ENCODE measurements at places on chromosomes 1 and 21.

DNA sequence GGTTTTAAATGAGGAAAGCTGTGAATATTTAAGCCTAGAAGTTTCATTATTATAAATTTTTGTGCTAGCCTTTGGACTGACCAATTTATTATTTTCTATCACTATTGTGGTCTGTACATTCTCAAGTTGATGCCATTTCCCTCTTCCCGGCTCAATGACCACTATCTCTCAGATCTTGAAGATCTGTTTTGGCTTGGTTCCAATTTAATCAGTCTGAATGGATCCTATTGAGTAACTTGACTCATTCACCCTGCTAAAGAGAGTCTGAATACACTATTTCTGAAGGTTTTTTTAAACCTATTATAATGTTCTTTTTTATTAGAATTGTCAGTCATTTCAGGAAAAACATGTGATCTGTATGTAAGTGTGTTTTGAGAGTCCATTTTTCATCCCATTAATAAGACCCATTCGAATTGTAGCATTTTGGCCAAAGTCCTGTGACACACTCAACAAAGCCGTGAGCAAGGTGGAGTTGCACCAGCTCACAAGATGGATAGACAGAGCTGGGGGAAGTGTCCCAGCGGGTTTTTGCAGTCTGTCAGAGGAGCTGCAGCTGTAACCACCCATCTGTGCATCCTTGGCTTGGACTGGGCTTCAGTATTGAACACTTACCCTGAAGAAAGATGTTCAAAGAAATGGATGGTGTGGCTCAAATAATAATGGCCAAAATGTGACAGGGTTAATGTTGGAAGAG, 145.6 kb downstream of the NFIA start:
- no peak for DNase-seq

- peak; percentile 51 for DNase-seq
Measured at GRCh38 chr1:31705080-31705866, 1.5 kb upstream of the COL16A1 start.

GRCh38 chr1:8378178-8378577, 60.3 kb downstream of the SLC45A1 start:
- no peak for DNase-seq

DNA sequence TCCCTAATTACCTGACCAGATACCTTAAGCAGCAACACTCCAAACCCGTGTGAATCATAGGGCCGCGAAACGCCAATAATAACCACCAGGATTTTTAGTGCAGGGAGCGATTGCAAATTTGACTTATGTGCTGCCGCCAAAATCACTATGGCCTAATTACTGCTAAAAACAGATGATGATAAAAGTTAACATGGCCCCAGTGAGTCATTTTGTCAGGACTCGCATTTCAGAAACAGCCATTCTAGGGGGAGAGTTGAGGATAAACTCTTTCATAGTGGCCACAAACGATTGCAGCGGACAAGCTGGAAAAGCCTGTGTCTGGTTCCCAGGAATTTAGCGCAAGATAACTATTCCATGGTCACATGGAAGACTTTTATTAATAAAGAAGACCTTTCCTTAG, 103.4 kb downstream of the HLX start:
- no peak for DNase-seq

DNA sequence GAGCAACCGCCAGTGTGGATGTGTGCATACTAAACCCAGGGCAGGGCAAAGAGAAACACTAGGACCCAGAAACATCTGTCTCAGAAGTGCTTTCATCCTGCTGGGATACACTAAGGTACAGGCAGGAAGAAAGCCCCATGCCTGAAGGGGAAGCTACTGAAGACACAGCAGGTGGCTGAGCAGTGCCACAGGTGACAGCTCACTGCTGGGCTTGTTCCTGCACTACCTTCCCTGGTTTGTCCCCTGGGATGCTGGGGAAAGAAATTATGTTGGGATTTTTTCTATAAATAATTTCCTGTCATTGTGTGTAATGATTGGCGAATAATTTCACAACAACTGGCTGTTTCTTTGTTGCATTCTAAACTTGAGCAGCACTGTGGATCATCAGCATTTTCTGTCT, 245.3 kb upstream of the RAB4A start:
- no peak for DNase-seq
